ENCODE measurements at places on chromosomes 12 and 14.
A peak's percentile ranks its signal among the peaks of the same experiment; 100 is the strongest.

GRCh38 chr12:109727746-109728726, 14.4 kb downstream of the FAM222A start:
- no peak for DNase-seq

DNA sequence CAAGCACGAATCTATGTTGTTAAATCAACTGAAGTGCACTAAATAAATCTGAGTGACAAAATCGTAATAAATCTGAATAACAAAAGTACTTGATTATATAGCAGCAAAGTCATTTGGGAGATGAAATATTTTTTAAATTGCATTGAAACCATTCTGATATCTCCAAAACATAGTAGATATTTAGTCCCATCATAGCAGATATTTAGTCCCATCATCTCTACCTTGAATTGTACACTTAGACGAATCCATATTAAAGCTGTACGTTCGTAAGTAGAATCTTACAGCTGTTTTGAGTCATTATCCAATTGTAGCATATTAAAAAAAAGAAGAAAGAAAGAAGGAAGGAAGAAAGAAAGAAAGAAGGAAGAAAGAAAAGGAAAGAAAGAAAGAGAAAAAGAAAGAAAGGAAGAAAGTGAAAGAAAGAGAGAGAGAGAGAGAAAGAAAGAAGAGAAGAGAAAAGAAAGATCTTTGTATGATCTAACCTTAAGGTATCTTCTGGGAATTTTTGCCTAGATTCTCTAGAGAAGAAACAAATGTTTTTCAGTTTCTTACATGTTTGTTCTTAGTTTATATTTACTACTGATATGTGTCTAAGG, 2.6 kb downstream of the DCN start:
- no peak for DNase-seq

GRCh38 chr14:74392616-74393570, 33.1 kb downstream of the SYNDIG1L start:
- no peak for DNase-seq

DNA sequence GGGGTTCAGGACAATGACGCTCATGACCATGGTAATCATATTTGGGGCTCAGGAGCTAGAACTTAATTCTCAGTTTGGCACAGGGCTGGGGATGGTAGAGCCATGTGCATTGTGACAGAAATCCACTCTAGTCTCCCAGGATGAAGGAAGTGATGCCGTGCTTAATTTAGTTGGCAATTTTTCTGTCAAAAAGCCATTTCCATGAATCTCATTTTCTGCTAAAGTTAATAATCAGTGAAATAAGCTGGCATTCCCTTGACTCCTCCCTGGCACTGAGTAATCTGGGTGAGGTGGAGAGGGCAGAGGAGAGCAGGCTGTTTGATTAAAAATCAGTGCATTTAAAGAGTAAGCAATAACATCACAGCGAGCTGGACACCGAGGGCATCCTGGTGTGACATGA, 45.0 kb upstream of the GPR68 start:
- DNase-seq, result no peak

DNA sequence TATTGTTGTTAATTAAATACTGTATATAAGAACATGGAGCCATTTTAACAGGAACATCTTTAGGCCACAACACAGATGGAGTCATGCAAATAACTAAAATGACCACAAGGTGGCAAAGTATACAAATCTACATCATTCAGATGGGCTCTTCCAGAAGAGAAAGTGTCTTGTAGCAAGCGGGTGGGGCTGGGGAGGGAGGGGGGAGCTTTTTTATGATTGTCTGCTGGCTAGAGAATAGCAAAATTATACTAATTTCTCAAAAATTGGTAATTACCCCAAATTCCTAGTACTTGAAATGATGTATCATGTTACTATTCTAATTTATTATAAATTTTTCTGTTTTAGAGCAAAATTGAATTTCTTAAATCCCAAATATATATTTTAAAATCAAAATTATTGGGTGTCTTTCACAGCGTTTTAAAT, 378.7 kb downstream of the PRKD1 start:
- DNase-seq, result no peak

DNA sequence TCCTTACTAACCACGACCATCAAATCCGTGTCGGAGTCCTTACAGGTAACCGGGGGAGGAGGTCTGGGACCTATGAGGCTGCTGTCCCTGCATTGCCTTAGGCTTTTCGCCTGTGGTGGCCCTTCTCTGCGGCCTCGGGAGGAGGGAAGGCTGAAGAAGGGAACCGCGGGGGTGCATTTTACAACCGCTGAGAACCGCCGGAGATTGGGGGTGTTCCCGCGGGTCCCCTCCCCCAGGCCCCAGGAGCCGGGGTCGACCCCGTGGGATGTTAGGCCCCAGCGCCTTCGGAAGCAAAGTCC, 549 bp downstream of the GPHN start:
- DNase-seq, result no peak

DNA sequence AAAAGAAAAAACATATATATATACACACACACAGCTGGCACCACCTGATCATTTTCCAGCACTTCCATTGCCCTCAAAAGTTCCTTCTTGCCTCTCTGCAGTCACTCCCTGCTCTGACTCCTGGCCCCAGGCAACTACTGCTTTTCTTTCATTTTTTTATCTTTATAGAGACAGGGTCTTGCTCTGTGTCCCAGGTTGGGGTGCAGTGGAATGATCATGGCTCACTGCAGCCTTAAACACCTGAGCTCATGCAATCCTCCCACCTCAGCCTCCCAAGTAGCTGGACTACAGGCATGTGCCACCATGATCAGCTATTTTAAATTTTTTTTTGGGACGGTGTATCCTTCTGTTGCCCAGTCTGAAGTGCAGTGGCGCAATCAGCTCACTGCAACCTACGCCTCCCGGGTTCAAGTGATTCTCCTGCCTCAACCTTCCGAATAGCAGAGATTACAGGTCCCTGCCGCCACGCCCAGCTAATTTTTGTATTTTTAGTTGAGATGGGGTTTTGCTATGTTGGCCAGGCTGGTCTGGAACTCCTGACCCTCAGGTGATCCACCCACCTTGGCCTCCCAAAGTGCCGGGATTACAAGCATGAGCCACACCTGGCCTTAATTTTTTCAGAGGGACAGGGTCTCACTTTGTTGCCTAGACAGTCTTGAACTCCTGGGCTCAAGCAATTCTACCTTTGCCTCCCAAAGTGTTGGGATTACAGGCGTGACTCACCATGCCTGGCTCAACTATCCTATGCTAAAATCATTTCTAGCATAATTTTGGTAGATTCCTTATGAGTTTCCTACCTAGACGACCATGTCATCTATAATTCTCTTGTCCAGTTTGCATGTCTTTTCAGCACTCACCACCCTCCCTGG, 7.8 kb downstream of the HSP90AA1 start:
- DNase-seq, result no peak

GRCh38 chr14:67485501-67486095, 2.9 kb downstream of the TMEM229B start:
- no peak for DNase-seq

- DNase-seq, result no peak
Observed at GRCh38 chr12:38162013-38162412, 154.6 kb upstream of the ALG10B start.

- no peak for DNase-seq
Observed at GRCh38 chr12:44647917-44648690, 228.0 kb downstream of the NELL2 start.

DNA sequence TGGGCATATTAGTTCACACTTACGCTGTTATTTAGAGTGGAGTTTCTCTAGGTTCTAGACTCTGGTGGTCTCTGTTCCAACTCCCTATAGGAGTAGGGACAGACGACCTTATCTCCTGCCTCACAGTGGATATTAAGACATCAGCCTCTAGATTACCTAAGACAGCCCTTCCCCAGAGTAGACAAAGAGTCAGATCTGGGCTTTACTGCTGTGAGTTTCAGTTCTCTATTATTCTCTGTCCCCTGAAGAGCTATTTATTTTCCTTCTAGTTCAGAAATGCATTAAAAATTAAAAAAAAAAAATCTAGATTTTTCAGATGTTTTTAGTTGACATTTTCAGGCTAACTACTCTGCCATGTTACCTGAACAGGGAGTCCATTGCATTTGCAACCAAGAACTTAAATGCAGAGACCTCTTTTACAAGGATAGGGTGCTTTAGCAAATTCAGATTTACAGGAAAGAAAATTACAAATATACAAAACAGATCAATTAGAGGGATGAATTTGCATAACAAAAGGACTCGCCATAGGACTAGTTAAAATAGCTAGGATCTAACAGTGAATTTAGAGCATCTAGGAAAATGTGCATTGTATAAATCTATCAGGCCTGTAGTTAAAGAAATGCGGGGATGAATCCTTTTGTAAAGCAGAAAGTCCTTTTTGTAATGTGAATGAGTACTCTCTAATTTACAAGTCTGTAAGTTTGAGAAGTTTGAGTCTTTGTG, 381.4 kb downstream of the APAF1 start:
- DNase-seq, result no peak

DNA sequence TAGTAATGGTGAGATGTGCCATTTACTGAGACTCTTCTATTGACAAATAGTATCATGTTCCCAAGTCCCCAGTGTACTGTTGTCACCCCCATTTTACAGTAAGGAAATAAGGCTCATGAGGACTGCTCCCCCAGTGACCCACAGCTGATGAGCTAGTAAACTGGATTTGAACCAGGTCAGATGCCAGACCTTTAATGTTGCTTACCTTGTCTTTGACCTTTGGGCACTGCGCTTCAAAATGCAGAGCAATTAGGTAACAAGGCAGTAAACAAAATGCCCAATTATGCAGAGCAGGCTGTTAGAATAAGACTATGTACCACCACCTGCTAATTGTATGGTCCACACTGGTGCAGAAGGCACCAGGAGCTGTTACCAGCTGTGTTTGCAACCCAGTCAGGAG, 38.5 kb upstream of the RIN3 start:
- no peak for DNase-seq

DNA sequence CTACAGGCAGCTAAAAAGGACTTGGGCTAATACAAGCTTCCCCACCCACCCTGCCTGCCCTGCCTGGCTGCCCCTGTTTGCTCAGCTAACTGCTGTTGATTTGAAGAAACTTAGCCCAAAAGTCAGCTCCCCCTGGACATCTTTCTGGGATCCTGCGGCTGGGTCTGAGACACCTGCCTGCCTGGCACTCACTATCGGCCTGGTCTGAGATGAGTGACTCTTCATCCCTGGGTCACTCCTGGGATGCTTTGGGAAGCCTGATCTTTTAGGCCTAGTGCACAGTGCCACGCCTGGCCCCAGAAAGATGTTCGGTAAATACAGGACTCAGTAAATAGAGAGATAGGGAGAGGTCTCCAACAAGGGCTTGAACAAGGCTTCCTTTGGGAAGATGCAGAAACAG, 211.3 kb upstream of the DIO3 start:
- no peak for DNase-seq

GRCh38 chr12:95286713-95287112, 69.1 kb downstream of the VEZT start:
- no peak for DNase-seq

DNA sequence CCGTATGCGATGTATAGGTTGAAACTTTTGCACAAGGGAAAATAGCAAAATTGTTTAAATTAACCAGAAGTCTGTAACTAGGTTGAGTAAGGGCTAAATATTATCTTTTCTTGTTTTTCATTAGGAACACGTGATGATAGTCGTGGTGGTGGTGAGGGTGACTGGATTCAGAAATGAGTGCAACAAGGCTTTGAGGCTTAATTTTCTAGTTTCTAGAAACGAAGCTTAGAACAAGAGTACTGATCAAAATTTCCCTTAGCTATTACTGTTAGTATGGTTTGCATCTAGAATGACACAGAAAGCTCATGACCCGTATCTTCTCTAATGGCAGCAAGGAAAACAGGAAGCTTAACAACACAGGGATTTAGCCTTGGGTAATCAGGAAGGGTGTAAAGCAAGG, 7.0 kb downstream of the SLIRP start:
- no peak for DNase-seq

- no peak for DNase-seq
Observed at GRCh38 chr12:99529966-99530365, 117.6 kb upstream of the GARIN6 start.

DNA sequence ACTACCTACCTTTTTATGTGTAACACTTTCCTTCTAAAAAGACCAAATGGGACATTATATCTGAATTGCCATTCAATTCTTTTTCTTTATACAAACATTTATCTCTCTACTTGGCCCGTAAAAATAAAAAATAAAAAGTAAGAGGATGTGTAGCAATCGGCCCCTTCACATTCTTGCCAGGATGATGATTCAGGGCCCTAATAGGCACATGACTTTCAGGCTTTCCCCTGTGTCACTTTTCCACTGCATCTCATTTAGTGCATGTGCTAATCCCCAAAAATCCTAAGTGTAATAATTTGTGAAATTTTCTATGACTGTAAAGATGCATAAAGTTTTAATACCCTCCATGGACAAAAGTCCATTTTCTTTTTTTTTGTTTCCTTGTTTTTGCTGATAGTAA, 23.0 kb upstream of the ATP2B1 start:
- peak; percentile 88 for DNase-seq

Data from CD14-positive monocyte (primary cell).